Naive B cell (primary cell): ENCODE measurements at places on chromosomes 16 and 17.
A peak's percentile ranks its signal among the peaks of the same experiment; 100 is the strongest.

DNA sequence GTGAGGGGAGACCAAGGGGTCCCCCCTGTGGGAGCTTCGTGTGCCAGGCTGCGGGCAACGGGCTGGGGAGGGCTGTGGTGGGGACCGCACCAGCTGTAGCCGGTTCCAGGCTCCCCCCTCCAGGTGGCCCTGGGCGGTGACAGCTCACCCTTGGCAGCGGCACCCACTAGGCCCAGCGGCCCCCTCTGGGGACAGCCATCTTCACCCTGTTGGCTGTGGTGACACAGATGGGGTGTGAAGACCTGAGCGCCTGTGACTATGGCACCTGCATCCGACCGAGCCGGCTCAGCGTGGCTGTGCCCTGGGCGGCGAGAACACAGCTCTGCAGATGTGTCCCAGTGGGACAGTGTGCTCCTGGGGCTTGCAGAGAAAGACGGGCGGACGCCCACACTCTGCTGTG lies 1.1 kb upstream of the C1QTNF8 start:
- DNase-seq = no peak

- no peak for DNase-seq
Measured at GRCh38 chr16:80974649-80975376, 31.9 kb downstream of the CMC2 start.

DNA sequence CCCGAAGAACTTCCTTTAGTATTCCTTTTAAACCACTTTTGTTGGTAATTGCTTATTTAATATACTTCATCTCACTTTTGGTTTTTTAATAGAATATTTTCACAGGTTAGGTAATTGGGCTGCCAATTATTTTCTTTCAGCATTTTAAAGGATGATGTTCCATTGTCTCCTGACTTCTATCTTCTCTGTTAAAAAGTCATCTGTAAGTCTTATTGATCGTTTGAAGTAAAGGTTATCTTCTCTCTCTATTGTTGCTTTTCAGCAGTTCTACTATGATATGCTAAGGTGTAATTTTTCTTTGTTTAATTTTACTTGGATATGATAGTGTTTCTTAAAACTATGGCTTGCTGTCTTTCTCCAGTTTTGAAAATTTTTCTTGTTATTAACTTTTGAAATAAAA lies 307.5 kb downstream of the MAP2K4 start:
- DNase-seq = no peak

DNA sequence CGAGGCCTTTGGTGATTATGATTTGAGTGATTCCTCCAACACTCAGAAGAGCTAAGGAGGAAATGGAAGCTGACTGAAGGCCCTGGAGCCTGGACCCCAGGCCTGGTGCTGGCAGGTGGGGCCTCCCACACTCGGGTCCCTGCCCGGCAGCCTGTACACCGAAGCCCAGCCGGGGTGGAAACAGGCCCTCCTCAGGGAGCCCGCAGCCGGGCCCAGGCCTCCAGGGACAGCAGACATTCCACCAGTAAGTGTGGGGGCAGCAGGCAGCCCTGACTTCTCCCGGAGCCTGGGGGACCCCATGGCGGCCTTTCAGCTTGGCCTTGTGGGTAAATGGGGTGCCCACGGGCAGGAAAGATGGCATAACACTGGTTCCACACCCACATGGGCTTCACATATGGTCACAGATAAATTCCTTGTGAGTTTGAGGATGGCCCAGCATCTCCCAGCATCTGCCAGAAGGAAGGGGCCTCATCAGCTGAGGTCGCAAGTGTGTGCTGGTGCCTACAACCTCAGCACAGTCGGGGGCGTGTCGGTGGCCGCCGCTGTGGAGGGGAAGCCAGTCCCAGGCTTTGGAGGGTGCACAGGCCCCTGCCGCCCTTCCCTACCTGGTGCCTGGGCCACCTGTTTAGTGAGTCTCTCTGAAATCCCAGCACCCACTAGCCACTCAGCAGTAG lies 29.2 kb upstream of the SLC38A10 start:
- no peak for DNase-seq

GRCh38 chr17:16905593-16906191 lies 66.2 kb downstream of the TNFRSF13B start:
- no peak for DNase-seq

DNA sequence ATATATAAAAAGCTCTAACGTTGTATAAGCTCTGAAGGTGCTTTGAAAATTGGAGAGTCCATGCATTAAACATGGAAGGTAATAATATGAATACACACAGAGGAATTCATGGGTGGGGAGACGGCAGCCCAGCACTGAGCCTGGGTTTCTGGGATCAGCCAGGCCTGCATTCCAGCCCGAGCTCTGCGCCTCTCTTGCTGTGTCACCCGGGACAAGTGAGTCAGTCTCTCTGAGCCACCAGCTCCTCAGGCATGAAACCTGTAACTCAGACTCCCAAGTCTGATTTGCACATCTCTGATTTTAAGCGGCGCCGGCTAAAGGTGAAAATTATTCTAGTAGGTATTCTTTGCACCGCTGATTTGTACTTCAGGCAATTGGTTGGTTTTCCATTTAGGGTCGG lies 238.8 kb downstream of the MRTFB start:
- no peak for DNase-seq

GRCh38 chr16:59545721-59546120 lies 811.6 kb upstream of the GOT2 start:
- no peak for DNase-seq

GRCh38 chr17:72587773-72588511 lies 467.1 kb downstream of the SOX9 start:
- no peak for DNase-seq

DNA sequence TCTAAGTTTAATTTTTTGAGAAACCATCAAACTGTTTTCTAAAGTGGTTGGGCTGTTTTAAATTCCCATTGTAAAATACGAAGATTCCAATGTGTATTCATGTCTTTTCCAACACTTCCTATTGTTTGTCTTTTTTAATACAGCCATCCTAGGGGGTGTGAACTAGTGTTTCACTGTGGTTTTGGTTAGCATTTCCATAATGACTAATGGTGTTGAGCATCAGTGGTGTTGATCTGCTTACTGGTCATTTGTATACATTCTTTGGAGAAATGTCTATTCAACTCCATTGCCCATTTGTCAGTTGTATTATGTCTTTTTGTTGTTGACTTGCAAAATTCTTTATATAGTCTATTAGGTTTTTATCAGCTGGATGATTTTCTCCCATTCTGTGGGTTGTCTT lies 239.2 kb upstream of the AXIN2 start:
- no peak for DNase-seq

GRCh38 chr17:82863941-82864712 lies 24.3 kb upstream of the ZNF750 start:
- DNase-seq = peak; percentile 73

DNA sequence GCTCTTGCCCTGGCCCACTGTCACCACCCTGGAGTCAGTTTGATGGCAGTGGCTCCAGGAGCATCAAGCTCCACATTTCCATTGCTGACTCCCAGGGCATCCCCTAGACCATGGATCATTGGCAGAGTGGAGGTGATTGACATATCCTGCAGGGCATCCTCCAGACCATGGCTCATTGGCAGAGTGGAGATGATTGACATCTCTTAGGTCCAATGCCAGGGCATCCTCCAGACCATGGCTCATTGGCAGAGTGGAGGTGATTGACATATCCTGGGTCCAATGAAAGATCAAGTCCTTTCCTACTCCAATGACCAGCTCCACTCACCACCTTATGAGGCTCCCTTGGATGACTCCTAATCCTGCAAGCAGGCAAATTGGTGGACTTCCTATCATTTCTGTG lies 174.3 kb upstream of the NLRP1 start:
- DNase-seq = no peak

DNA sequence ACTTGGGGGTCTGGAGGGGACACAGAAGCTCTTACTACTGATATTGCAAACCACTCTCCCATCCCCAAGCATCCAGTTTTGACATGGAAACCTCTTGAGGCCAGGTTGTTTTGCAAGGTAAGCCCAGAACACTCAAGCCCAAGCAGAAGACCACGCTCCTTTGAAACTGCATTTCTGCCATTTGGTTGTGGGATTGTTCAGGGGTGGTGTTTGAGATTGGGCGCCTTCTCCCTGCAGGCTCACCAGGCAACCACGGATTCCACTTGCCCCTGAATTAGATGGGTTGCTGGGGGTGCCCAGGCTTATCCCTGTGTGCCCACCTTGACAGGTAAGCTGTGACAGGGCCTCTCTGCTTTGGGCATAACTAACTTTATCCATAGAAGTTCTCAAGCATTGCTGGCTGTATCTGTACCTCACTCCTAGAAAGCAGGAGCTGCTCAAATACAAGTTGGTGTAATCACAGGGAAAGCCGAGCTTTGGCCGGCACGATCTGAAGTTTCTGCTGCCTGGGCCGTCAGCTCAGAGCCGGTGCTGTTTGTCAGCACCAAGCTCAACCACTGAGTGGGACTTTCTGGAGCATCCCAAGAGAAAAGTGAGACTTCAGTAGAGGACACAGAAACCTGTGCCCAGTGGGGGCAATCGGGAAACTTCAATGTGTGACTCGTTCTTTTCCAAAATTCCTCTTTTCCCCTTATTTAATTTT lies 93.6 kb downstream of the CYLD start:
- DNase-seq = no peak

DNA sequence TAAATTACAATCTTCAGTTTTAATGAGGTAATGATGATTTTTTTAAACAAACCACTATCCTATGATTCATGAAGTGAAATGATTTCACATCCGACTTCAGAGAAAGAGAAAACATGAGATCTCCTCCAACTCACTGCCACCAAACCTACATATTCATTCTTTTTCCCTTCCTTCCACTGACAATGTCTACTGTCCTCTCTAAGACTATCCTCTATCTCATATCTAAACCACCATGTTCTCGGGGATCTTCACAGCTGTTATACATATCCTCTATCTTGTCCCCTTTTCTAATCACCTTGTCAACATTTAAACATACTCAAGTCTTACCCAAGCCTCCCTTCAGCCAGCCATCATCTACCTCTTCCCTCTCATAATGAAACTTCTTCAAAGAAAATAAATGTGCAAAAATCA lies 53.5 kb downstream of the SMURF2 start:
- DNase-seq = no peak

GRCh38 chr17:67016039-67016762 lies 28.2 kb upstream of the CACNG1 start:
- no peak for DNase-seq

DNA sequence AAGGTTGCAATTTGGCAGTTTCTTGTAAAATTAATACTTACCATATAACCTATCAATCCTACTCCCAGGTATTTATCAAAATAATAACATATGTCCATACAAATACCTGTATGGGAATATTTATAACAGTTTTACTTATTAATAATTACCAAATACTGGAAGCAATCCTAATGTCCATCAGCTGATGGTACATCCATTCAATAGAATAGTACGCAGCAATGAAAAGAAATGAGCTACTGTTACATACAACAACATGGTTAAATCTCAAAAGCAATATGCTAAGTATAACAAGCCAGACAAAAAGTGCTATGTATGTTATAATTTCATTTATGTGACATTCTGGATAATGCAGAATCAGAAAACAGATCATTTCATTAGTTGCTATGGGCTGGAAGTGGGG lies 1.2 kb downstream of the HYDIN start:
- no peak for DNase-seq

- no peak for DNase-seq
Measured at GRCh38 chr16:68487669-68488068, 39.4 kb upstream of the SMPD3 start.

- peak; percentile 23 for DNase-seq
Measured at GRCh38 chr17:78497115-78497540, 80.1 kb downstream of the DNAH17 start.

DNA sequence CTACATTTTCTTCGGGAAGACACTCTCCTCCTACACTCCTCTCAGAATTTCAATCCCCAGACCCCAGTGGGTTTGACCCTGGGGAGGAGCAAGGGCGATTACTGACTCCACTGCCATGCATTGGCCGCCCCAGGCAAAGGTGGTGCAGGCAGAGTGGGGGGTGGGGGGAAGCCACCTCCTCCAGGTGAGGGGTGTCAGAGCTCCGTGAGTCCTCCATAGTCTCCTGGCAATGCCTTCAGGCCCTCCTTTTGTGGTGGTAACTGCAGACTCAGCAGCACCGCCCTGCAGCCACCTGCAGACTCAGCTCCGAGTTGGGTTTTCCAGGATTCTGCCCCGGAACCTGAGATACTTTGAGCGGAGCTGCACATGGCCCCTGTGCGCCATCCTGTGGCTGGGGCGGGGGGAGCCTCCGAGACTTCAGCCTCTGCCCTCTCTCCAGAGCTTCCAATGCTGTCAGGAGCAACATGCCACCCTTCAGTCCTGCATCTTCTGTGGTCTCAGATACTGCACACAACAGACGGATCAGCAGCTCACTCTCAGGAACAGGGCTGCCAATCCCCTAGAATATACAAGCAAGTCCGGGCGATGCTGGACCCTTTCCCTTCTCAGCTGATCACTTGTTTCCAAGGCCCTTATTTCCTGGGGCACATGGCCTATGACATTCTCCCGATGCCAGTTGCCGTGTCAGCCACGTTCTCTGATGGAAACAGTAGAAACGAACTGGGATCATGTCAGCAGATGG lies 2.4 kb upstream of the SLC47A2 start:
- no peak for DNase-seq

- DNase-seq = no peak
Measured at GRCh38 chr16:89369266-89369895, 121.0 kb downstream of the ANKRD11 start.
